ENCODE measurements at places on chromosomes 7 and 10.

- no peak for DNase-seq
Observed at GRCh38 chr10:865924-866576, 65.5 kb downstream of the LARP4B start.

- DNase-seq, result no peak
Observed at GRCh38 chr7:105020926-105021325, 6.9 kb downstream of the KMT2E start.

GRCh38 chr10:114259824-114260223, 20.8 kb downstream of the VWA2 start:
- no peak for DNase-seq

DNA sequence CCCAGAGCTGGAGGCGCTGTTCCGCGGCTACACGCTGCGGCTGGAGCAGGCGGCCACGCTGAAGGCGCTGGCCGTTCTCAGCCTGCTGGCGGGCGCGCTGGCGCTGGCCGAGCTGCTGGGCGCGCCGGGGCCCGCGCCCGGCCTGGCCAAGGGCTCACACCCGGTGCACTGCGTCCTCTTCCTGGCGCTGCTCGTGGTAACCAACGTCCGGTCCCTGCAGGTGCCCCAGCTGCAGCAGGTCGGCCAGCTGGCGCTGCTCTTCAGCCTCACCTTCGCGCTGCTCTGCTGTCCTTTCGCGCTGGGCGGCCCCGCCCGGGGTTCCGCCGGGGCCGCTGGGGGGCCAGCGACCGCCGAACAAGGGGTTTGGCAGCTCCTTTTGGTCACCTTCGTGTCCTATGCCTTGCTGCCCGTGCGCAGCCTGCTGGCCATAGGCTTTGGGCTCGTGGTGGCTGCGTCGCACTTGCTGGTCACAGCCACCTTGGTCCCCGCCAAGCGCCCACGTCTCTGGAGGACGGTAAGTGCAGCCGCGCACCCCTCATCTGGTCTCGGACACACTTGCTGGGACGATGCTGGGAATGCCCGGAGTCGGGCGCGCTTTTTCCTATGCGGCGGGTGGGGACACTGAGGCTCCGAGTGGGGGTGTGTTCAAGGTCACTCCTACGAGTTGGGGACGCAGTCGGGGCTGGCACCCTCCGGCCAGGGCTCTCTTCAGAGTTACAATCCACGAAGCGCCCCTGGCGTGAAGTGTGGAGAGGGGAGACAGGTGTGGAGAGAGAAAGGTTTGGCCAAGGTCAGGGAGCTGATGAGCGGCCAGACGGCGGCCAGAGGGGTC, 717 bp downstream of the ADCY1 start:
- DNase-seq, result no peak

DNA sequence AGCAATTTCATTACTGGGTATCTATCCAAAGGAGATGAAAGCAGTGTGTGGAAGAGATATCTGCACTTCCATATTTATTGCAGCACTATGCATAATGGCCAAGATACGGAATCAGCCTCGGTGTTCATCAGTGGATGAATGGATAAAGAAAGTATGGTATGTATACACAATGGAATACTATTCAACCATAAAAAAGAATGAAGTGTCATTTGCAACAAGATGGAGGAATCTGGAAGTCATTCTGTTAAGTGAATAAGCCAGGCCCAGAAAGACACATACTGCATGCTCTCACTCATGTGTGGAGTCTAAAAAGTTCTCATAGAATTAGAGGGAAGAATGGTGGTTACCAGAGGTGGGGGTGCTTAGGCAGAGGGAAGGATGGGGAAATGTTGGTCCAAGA, 35.3 kb downstream of the CREM start:
- no peak for DNase-seq

- DNase-seq, result no peak
Observed at GRCh38 chr10:70053841-70054288, 1.2 kb downstream of the MACROH2A2 start.

DNA sequence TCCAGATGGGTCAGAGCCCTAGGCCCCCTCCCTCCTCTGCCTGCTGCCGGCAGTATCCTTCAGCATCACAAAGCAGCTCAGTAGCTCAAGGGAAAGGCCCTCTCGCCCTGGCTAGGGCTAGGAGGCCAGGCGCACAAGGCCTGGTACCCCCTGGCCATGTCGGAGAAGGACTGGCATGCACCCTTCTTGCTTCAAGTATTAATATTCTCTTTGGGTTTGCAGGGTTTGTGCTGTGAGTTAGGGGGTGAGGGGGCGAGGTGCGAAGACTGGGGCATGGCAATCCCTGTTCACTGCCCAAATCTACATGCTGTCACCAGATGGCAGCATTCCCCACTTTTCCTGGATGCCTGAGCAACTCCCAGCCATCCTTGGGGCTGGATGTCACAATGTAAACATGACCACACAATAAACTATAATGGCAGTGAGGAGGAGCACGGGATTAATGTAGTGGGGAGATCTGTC, 105.2 kb downstream of the NEURL1 start:
- DNase-seq, result peak; percentile 89

DNA sequence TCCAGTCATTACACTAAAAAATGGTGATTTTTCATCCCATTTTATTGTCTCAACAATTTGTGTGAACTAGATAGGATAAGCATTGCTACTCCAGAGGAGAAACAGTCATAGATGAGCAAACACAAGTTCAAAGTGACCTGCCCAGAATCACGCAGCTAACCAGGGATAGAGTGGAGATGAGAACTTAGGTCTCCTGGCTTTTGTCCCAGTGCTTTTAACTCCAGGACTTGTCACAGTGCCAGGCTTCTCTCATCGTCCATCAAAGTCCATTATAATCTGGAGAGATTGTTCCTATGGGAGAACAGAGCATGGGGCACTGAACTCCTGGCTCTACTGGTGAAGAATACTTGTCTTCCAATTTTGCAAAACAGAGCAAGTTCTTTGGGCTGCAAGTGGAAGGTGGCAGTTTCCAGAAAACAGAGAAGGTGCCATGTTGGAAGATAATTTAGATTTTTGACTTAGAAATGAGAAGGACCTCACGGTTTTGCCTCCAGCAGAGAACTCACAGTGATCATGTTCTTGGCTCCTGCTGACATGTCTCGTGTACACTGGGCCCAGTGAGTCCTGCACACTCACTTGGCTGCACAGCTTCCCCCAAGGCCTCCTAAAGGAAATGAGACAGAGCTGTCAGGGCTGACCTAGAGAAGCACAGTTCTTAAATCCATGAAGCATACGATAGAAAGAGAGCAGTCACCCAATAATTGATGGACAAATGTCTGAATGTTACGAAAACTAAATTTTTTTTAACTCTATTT, 322.9 kb upstream of the NRP1 start:
- DNase-seq, result no peak

DNA sequence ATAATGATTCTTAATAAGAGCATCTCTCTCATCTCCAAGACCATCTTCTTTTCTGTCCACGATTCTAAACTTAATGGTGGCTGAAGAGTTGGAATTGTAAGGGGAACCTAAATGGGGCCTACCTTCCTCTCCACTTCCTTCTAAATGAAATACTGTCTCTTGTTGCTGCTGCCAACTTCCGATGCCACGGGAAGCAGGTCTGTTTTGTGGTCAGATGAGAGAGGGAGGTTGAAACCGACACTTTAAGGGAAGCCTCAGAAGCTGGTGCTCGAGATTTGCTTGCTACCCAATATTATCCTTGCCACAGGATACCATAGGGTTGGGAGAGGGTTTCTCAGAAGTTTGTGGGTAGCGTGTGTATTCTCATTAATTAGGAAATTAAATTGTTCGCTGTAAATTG, 464.1 kb downstream of the SUGCT start:
- DNase-seq, result no peak

DNA sequence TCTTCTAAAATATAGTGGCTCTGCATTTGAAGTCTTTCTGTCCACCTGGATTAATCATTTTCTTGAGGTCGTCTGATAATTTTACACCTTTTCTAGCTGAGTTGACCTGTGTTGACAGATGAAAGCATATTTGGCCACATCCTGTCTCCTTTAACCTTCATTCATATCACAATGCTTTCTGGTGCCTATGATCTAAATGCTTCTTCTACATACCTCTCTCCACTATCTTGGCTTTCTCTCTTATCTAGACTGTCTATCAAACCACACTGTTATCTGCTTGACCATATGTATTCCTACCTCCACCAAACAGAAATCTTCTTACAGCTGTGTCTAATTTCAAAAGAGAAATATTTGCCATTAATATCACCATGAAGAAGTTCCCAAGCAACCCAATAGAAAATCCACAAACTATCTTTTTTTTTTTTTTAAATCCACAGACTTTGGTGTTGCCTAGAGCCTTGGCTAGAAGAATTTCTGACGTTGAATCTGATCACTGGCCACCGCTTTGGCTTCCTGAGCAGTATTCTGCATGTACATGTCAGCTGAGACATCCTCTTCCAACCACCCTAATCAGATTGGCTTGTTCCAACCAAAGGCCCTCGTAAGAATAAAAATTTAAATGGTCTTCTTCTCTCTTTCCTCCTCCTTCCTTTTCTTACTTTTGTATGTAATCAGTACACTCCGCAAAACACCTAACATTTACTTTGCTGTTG, 66.3 kb upstream of the SP4 start:
- DNase-seq, result no peak

- DNase-seq, result no peak
Observed at GRCh38 chr7:103702454-103702853, 256.4 kb upstream of the SLC26A5 start.

- peak; percentile 87 for DNase-seq
Observed at GRCh38 chr7:137628216-137628615, 218.6 kb downstream of the DGKI start.

DNA sequence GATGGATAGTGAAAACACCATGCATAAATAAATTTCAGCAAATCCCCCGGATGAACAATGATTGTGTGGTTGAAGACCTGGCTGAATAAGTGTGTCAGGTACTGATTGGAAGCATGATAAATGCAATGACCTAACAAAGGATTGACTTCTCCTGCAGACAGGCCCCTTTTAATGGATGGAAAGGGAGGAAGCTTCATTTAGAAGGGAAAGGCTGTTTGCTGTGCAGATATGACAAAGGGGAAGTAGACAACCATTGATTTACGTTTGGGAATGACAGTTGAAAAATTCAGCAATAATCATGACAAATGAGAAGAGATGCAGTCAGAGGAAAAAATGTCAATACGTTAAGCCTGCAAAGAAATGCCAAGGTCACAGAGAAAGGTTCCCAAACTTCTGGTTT, 503.8 kb downstream of the LRMDA start:
- DNase-seq, result no peak

DNA sequence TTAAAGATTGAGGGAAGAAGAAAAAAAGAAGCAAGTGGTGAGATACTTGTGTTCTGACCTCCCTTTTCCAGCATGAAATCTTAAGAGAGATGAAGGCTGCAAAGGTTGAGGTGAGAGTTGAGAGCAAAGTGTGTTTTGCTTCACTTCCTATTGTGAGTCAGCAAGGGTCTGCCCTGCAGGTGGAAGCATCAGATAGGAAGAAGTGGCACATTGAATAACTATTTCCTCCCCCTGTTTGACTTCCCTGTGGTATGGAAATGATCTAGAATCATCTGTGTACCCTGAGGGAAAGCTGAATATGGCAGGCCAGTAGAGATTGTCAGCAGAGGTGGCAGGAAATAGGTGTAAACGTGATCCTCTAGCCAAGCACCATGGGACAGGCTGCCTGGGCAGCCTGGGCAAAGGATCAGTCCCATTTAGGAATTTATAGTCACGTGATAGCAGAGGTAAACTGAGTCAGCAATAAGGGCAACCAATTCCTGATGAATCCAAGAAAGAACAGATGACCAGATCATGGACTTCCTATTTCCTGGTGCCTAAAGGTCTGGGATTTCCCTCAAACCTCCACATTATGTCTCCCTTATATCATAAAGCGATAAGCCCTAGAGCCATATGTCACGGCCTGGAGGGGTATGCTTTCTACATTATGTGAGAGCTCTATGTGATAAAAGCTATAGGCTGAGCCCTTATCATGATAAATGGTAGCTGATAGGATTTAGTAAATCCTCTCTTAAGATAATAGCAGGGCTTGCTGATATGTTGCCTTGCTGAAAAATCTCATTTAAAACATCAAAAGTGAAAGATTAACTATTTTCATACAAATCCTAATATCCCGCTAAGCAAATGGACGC, 287.0 kb downstream of the MDFIC start:
- DNase-seq, result no peak

DNA sequence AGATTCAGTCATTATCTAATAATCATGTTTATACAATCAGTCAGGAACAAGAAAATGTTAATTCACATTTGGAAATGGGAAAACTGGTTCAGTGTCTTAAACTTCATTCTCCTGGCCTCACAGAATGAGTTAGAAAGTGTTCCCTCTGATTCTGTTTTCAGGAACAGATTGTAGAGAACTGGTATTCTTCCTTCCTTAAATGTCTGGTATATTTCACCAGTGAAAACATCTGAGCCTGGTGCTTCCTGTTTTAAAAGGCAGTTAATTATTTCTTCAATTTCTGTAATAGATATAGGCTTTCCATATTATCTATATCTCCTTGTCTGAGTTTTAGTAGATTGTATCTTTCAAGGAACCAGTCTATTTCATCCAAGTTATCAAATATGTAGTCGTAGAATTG, 97.1 kb upstream of the TMEM168 start:
- DNase-seq, result no peak

DNA sequence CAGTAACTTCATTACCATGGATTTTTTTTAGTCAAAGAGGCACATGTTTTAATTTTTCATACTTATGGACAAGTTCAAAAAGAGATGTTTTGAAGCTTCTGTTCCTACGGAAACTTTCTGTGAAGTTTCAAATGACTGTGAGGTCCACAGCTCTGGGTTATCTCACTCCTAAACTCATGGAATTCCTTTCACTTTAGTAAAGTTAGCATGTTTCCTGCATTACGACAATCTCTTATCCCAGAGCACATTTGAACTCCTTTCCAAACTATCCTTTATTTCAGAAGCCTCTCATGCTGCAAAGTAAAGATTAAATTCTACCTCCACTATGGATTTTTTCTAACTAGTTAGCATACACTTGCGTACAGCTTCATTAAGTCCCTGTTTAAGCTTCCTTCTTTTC, 15.3 kb upstream of the ADD3 start:
- DNase-seq, result no peak

- no peak for DNase-seq
Observed at GRCh38 chr10:84798312-84798711, 469.9 kb downstream of the CCSER2 start.

DNA sequence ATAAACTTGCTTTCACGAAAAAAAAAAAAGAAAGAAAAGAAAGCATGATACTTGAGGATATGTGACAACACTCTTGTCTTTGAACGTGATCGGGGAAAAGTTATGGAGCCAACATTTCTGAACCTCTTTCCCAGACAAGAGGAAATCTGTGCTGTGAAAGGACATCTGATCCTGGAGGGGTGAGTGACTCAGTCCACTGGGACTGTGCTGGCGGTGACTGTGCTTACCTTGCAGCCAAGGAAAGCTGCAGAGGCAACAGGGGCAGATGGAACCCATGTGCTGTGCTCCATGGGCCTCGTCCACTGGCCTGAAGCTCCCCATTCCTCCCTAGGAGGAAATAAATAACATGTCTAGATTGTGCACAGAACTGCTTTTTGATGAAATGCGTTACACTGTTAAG, 116.5 kb upstream of the RAB11FIP2 start:
- DNase-seq, result no peak

DNA sequence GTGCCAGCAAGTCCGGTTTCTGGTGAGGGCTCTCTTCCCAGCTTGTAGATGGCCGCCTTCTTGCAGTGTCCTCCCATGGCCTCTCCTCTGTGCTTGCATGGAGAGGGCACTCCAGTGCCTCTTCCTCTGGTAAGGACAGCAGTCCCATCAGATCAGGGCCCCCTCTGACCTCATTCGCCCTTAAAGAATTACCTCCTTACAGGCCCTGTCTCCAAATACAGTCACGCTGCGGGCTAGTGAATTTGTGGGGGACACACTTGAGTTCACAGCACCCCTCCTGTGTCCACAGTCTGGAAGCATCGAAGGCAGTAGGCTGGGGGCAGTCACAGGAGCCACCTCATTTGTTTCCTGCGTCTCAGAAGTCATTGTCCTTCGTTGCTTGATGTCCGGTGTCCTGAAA, 54.6 kb downstream of the LHPP start:
- no peak for DNase-seq
